NCI-H2171 treated with DMSO at 0.1 percent for 48 hours (cell line): ENCODE measurements at places on chromosomes 7 and 10.

- no peak for DNase-seq
Measured at GRCh38 chr7:884191-885003, 8.0 kb downstream of the GET4 start.

GRCh38 chr10:11824825-11825224 is 1.7 kb downstream of the PROSER2 start:
- DNase-seq = no peak

DNA sequence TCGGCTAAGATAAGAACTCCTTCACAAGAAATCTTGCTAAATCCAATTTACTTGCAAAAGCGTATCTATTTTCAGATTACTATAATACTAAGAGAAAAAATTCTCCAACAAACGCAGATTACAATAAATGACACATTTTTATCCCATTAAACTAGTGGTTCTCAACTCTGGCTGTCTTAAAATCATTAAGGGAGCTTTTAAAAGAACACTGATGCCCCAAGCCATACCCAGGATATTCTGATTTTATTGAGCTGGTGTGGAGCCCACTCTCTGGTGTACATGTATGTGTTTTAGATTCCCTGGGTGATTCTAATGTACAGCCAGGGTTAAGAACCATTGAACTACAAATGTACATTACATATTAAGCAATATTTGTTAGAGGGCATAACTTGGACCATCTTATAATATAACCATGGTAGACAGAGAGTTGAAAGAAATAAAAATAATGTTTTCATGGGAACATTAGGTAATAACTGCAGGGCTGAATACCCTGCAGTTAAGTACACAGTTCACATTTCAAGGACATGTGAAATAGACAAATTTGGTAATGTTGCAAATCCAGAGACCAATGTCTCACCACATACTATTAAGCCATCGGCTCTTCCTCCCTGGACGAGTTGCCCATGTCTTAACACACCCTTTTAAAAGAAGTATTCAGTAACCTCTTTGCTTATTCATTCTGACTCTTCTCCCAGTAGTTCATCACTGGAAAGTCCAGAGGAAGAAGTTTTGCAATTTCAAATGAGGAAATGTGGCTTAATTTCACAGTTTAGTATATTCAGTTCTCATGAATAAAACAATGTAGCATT is 6.2 kb downstream of the GSAP start:
- no peak for DNase-seq

DNA sequence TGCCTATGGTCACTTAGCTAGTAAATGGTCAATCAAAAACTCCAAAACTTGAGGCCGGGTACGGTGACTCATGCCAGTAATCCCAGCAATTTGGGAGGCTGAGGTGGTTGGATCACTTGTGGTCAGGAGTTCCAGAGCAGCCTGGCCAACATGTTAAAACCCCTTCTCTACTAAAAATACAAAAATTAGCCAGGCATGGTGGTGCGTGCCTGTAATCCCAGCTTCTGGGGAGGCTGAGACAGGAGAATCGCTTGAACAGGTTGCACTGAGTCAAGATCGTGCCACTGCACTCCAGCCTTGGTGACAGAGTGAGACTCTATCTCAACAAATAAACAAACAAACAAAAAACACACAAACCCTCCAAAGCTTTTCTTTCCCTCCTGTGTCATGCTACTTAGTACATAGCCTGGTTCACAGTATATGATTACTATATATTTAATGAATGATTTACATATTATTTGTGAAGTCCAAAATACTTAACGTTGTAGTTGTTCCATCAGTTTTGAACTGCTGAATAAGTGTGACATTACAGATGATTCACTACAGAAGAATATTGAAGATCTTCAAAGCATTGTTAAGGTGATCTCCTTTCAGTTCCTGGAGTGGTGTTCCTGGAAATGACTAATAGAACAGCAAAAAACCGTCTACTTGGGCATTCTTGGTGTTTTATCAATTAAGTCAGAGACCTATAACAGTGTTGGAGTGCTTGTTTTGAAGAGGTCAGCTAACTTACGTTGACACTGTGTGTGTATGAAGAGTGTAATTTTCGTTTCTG is 72.9 kb downstream of the ADK start:
- DNase-seq = no peak

DNA sequence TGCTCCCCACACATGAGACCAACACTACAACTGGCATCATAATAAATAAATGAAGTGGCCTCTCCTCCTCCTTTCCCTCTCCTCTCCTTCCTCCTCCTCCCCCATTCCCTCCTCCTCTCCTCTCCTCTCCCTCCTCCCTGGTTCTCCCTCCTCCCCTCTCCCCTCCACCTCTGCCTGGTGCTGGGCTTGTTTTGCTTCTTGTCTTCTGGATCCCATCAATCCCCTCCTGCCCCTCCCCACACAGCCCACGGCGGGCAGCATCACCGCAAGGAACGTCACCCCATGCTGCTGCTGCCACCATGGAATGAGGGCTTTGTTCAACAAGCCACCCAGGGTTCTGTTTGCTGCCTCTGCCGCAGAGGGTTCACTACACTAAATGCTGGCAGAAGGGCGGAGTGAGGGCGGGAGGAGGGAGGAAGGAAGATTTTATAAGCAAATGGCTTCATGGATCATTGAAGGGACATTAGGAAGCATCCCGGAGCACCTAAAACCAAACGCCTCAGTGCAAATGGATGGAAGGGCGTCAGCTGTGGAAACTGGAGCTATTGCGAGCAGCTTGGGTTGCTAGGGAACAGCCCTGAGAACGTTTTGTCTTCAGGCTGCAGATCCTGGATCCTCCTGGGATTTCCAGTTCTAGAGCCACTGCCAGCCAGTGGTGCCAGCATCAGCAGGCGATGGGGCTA is 379.7 kb upstream of the ZMIZ1 start:
- peak; percentile 95 for DNase-seq

DNA sequence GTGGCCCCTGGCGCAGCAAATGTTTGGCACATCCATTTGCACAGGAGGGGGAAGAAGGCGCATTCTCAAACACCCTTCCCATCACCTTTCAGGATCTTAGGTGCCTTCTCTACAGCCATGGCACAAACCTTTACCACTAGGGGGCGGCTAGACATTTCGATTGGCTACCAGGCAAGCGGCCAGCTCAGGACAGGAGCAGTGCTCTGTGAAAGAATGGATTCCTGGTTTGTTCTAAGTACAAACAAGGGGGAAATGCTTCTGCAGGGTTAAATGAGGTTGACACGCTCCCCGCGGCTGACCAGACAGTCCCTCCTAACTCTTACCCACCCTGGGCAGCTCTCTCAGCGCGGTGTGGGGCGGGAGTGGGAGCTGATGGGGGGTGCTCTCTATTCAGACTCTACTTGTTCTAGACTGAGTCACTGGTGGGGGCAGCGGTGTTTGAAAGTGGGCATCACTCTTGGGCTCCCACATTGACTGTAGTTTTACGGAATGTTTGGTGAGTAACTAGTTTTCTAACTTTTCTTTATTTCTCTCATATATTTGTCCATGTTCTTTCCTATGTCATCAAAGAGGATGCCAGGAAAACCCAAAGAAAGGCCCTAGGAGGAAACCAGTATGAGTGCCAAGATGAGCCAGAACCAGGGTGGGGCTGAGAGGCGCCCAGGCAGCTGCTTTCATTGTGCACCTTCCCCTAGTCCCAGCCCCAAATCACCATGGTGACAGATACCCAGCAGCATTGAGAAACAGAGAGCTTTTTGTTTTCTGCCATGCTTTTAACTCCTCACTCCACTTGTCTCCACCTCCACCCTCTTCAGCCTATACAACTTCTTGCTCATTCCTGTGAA is 61.4 kb upstream of the GPR158 start:
- DNase-seq = peak; percentile 44

DNA sequence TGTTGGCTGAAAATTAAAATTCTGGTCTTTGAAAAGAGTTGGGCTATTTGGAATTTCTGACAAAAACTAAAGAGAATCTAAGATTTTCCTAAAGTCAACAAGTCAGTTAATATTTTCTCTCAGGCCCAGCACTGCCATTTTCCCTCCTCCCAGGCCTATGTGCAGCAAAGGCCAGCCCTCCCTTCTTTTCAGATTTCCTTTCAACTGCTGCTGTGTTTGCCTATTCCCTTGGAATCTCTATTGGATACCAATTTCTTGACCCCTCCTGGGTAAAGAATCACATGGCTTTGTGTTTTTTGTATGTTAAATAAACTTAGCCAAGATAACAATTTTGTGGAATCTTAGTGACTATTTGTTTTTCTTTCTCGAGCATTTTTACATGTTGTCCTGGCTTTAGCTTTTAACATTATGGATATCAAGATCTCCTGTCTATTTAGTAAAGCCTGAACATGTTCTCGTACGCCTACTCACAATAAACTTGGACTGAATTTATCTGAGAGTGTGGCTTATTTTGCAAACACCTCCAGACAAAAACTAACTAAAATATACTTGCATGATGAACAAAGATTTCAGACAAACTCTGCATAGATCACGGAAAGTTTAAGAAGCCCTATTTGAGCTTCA is 19.9 kb downstream of the MACC1 start:
- no peak for DNase-seq

DNA sequence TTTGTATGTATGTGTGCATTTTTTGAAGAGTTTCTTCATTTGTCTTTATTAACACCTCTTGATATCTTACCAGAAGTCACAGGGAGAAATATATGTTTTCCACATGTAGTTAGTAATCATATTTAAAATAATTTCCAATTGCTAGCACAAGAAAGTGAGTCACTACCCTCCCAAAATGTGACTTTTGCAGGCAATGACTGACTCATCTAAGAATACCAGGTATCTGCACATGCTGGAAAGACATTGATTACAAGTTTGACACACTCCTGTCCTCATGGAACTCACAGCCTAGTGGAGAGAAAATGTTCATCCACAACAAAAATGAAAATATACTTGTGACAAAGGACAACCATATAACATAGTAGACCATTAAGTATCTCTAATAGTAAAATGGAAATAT is 82.9 kb downstream of the SEMA3D start:
- DNase-seq = no peak

GRCh38 chr10:36602374-36602773 is 523.0 kb upstream of the ANKRD30A start:
- DNase-seq = no peak

GRCh38 chr7:77415823-77416620 is at the start of gene GSAP:
Gene GSAP, minus strand, starts transcription at chr7:77416349. Its CDS starts 28 bp downstream, at chr7:77416321.
- no peak for DNase-seq

- DNase-seq = no peak
Measured at GRCh38 chr7:84363741-84364140, 169.2 kb upstream of the SEMA3A start.
